ENCODE measurements at places on chromosomes 5 and 9.

DNA sequence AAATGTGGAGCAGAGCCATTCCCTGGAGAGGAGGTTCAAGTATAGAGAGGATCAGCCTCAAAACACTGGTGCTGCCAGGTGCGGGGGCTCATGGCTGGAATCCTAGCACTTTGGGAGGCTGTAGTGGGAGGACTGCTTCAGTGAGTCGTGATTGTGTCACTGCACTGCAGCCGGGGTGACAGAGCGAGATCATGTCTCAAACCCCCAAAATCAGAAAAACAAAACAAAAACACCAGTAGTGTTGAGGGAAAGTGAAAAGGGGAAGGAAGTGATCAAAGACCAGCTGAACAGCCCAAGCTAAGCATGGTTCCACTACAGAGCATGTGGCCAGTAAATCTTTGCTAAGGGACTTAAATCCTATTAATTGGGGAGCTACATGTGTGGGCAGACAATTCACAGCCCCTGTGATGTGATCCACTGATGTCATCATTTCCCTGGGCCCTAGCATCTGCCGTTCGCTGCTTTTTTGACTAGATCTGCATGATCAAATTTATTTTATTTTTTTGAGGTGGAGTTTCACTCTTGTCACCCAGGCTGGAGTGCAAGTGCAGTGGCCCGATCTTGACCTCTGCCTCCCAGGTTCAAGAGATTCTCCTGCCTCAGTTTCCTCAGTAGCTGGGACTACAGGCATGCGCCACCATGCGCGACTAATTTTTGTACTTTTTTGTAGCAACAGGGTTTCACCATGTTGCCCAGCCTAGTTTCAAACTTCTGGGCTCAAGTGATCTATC, 2.7 kb upstream of the PCBD2 start:
- DNase-seq, result no peak

- no peak for DNase-seq
Measured at GRCh38 chr5:80346055-80346454, 26.3 kb downstream of the SPZ1 start.

DNA sequence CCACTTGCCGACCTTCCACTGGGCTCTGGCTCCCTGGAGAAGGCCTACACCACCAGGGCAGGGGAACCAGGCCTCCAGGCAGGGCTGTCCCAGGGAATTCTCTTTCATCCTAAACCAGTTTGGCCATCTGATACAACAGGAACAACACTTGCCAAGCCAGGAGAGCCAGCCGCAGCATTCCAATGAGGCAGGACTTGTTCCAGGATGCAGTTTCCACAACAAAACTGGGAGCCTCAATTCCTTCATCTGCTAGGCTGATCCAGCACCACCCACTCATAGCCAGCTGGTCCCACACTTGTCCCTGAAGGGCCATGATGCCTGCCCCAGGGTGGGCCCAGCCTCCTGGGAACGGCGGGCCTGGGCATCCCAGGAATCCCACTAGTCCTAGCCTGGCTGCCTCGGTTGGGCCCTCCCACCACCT, 26.0 kb downstream of the BICD2 start:
- no peak for DNase-seq

- no peak for DNase-seq
Measured at GRCh38 chr5:6943197-6944112, 230.2 kb downstream of the TENT4A start.

DNA sequence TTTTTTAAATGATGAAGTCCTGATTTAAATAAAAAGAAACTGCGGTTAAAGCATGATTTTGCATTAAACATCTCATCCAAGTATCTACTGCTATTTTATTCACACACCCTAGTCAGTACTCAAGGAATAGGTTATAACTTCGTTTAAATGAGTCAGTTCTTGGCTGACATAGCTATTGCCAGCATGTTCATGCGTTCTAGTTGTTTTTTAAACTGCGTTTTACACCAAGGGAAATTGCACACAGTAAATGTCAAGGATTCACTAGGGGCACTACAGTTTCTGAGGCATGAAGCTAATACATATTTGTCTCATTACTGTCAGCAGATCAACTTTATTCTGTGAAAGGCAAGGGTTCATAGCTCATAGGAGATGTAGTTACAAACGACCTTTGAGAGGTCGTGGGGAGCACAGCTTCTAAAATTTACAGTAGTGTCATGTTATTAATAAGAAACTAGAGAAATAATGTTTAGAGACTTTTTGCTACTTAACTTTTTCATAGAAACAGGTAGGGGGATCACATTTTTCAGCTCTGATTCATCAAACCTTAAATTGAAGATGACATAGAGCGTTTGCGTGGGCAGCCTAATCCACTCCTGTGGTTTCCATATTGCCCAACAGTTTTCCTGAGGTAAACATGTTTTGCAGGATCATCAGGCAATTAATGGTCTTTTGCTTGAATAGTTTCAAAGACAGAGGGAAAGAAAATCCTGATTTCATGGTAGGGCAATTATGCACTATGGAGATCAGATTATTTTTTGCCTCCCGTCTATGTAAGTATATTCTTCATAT, 2222.7 kb upstream of the WWC1 start:
- no peak for DNase-seq

DNA sequence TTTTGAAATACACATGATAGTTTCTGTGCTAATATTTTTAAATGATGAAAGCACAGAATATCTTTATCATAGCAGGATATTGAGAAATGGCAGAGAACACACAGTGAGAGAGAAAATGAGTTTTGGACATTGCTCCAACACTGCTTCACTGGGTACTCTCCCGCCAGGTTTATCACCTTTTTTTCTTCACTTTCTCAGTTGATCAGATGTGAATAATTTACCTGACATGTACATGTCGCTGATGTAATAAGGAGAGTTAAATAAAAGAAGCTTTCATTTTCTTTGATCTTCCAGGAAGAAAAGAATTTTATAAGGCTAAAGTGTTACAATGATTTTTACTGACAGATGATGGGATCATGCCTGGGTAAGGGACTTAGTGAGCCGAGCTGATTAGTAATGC, 134.5 kb downstream of the ALDH1A1 start:
- no peak for DNase-seq

DNA sequence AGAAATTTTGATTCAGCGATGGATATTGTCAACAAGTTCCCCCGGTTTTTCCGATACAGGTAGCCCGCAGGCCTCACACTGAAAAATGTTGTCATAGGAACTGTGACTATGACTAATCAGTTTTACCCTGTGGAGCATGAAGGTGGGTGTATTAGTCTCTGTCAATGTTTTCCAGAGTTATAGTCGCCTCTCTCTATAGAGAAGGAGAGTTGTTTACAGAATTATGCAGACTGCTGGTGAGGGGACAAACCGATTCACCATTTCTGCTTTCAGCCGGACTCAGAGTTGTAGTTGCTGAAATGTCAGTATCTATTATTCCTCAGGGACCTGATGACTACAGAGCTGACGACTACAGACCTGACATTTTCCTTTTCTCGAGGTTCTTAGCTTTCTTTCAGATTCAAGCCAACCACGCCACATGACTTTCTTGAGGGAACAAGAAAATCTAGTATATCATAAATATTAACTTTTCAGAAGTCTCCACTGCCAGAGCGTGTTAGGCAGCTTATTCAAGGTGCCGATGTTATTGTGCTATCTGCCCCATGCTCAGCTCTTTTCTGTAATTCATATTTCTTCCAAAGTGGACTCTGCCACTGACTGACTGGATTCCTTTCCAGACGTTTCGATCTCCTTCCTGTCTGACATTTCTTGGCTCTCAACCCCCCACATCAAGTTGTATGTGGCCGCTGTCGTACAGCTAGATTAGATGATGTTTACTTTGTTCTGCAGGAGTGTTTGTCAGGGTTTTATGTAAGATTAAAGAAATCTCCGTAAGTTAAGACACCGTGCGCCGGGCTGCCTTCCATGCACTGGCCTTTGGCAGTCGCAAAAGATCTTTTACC, 178.1 kb downstream of the FGF1 start:
- no peak for DNase-seq

- no peak for DNase-seq
Measured at GRCh38 chr5:111699976-111700375, 57.0 kb downstream of the NREP start.

- no peak for DNase-seq
Measured at GRCh38 chr5:28430565-28431178, 1392.3 kb upstream of the CDH9 start.

DNA sequence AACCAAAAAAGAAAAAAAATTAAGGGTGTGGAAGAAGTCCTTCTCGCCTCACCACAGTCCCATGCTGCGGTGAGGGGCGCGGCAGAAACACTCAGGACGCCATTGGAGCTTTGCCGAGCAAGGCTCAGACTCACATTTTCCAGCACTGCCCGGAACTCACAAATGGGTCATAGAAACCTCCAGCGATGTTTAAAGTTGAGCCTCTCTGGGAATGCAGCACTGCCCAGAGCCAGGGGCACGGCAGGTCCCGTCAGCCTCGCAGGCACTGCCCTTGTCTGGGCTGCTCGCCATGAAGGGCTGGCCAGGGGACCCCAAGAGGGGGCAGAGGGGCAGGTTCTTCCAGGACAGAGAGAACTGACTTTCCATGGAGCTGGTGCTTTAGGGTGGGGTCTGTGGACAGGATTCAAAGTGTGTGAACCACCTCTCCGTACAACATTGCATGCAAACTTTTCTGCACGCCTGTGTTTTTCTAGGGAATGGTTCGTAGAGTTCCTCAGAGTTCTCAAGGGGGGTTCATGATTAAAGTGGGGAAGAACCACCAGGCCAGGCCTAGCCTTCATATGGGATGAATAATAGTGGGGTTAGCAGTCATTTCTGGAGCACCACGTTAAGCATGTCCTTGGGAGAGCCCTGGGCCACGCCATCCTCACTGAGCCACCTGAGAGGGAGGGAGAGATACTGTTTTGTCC, 38.4 kb downstream of the PRRX2 start:
- DNase-seq, result no peak

- DNase-seq, result no peak
Measured at GRCh38 chr9:77927265-77927664, 104.3 kb downstream of the GNAQ start.

DNA sequence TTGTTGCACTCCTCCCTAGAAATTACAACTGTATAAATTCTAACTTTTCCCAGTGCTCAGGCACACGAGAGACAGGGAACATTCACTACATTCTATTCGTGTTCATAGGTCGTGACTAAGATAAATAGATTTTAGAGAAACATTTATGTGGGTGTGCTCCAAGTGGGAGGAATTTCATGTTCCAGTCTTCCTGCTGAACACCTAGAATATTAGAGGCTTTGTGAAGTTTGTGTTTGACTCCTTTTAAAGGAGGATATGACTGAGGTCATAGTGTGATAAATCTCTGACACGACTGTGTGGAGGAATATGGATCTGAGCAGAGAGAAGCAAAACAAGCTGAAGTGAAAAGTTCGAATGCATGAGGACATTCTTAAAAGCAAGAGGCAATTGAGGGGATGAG, 355.3 kb downstream of the ZSWIM6 start:
- DNase-seq, result no peak
